ENCODE measurements at places on chromosomes 12 and 14. TPM values are rescaled to one million over a fixed set of nuclear protein-coding genes. Genes with fewer than 3 reads are reported as not detected.

Gene SAMD4A
- 54.9 TPM for total RNA-seq

Gene KLRG1
- total RNA-seq = 1.3 TPM

Gene SVOP
- total RNA-seq = not detected

Gene POTEM
- total RNA-seq = not detected

Gene DPPA3
- not detected for total RNA-seq

Gene SLC17A8
- not detected for total RNA-seq

Gene KRT72
- total RNA-seq = not detected

Gene ASPG
- not detected for total RNA-seq

Gene LMNTD1
- total RNA-seq = 0.29 TPM

Gene OAS2
- total RNA-seq = 3.3 TPM

Gene DAO
- not detected for total RNA-seq

Gene ACRBP
- total RNA-seq = 1.6 TPM

Gene ASCL1
- not detected for total RNA-seq

Gene OR10A7
- not detected for total RNA-seq

Gene SSTR1
- total RNA-seq = 0.33 TPM

Gene MANSC1
- 54.5 TPM for total RNA-seq

Gene CLEC9A
- total RNA-seq = not detected

Gene KRT79
- not detected for total RNA-seq

Gene LETMD1
- 32.6 TPM for total RNA-seq
